ENCODE measurements at places on chromosomes 1 and 21. TPM values are rescaled to one million over a fixed set of nuclear protein-coding genes. Genes with fewer than 3 reads are reported as not detected.
A peak's percentile ranks its signal among the peaks of the same experiment; 100 is the strongest.

- DNase-seq = no peak
Measured at GRCh38 chr1:217539510-217539909, 91.4 kb downstream of the GPATCH2 start.

DNA sequence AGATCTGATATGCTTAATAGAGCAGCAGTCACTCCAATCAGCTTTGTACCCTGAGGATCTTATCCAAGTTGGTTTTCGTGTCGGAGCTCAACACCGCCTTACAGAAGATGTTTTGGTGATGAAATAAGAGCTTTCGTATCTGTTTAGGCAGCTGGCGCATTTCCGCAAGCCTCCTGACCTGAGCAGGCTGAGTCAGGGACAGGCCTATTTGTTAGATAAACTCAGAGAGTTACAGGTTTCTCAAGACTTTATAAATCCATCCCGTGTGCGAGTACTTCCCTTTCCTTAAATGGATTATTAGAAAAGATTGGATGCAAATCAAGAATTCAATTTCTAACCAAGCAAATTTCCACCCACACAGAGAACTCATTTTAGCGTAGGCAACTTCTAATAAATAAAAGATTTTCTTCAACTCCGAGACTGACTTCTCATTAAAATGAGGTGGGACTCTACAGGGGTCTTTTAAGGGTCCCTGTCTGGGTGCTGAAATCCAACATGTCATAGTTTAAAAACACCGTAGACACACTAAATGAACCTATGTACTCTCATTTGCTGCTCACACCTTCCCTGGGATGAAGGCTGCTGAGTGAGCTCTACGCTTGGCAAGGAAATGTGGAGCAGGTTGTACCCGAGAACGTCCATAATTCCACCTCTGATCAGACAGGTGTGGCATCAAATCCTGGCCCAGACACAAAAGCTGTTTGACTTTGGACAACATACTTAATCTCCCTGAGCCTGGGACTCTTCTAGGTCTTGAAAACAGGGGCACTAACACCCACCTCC is 106.9 kb upstream of the F3 start:
- DNase-seq = peak; percentile 72

DNA sequence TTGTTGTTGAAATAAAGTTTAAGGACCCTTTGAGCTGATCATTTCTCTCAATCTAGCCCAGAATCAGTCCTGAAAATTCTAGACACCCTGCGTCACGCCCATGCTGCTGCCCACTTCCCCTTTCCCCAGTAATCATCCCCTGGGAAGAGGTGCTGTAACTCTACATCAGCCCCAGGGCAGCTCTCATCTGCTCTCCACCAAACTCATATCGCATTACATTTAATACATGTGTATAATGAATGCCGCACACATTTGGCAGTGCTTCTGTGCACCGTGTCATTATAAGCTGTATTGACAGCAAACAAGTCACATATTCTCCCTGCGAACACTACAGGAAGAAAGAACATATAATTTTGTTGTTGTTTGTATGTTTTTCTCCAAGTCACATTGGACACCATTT is 539.7 kb upstream of the DAB1 start:
- DNase-seq = no peak

DNA sequence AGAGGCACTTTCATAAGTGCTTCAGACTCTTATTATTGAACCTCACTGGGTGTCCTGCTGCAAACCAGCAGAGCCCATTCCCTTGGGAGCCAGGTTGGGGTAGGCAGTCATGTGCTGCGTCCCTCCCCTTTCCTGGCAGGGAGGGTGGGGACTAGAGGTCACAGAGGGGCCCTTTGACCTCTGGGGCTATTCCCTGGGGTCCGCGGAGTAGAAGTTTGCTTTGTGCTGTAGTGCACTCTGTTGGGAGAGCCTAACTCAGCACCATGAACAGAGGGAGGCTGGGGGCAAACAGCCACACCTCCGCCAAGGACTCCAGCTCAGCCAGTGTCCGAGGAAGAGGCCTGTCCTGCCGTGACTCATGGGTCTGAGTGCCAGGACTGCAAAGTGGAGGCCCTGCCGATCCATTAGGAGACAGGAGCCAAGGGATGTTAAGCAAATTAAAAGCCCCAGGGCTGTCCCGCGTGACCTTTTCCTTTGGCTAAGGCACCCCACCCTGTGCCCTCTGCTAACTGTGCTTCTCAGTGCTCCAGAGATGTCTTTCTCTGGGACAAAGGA is 3.0 kb upstream of the IGSF21 start:
- DNase-seq = no peak

- DNase-seq = no peak
Measured at GRCh38 chr1:179297105-179297378, 3.4 kb downstream of the SOAT1 start.

DNA sequence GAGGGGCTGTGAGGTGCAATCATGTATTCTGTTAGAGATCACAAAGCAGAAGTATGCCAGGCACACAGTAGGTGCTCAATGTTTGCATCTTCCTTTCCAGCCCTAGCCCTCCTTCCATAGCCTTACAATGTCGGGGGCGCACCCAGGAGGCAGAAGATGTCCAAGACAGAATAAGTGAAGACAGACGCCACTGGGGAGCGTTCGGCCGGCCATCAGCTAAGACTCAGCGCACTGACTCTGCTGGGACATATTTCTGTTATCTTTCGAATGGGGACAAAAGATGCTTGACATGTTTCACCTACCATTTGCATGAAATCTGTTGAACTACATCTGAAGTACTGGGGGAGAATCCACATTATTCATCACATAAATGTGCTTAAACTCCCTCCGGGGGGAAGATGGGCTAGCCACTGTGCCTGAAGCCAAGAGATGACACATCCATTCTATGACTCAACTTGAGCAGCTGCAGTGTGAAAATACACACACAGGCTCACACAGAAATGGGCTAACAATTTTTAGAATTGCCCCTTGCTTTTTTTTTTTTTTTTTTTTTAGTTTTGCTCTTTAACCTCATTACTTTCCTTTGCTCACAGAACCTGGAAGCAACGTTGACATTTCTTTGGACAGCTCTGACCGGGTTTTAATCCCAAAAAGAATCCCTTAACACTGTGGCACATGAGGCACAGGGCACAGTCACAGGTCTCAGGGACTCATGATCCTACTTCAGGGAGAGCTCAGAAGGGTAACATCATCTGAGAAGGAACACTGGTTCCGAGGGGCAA is 7.9 kb downstream of the TIAM1 start:
- DNase-seq = no peak

- no peak for DNase-seq
Measured at GRCh38 chr1:7077136-7077535, 291.9 kb downstream of the CAMTA1 start.

GRCh38 chr1:95040032-95040525 is 32.7 kb downstream of the ALG14 start:
- no peak for DNase-seq

DNA sequence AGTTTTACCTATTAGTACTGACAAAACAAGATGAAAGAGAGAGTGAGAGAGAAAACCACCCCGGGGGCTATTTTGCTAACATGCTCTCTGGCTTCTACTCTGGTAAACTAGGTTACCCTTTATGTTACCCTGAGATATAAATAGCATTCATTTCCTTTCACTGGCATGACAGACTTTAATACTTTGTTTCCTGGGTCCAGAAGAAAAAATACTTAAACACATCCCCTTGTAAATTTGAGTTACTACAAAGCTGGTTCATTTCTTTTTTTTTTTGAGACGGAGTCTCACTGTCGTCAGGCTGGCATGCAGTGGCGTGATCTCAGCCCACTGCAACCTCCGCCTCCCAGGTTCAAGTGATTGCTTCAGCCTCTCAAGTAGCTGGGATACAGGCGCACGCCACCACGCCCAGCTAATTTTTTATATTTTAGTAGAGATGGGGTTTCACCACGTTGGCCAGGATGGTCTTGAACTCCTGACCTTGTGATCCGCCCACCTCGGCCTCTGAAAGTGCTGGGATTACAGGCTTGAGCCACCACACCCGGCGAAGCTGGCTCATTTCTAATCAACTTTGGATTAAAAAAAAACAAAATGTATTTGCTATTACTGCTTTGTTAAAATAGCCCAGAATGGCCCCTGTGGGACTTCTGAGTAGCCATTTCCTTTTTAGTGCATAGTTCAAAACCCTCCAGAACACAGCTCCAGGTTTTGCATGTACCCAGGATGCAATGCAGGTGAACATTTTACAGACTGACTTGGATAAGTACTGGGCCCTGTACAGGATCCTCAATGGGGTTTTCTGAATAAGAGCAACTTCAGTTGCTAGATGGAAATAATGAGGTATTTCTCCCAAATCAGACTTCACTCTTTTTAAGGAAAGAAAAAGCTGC is 20.6 kb downstream of the INPP5B start:
- DNase-seq = no peak

DNA sequence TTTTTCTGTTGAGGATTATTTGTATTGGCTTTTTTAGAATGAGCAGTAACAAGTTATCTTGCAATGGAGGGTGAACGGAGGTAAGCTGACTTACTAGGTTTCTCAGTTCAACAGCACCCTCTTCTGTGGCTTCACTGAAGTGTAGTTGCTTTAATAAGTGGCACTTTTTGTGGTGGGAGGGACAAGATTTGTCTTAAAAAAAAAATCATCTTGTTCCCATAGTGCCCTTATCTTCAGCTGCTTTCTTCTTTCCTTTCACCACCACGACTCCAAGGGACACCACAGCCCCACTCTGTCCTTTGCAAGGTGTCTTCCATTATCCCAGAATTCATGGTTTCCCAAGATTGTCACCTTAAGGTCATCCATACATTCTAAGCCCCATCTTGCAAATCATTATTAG is 92.9 kb downstream of the PIGK start:
- peak; percentile 23 for DNase-seq

- no peak for DNase-seq
Measured at GRCh38 chr1:79568411-79568810, 561.9 kb upstream of the ADGRL4 start.

- DNase-seq = no peak
Measured at GRCh38 chr1:50724626-50725286, 235.3 kb downstream of the FAF1 start.

DNA sequence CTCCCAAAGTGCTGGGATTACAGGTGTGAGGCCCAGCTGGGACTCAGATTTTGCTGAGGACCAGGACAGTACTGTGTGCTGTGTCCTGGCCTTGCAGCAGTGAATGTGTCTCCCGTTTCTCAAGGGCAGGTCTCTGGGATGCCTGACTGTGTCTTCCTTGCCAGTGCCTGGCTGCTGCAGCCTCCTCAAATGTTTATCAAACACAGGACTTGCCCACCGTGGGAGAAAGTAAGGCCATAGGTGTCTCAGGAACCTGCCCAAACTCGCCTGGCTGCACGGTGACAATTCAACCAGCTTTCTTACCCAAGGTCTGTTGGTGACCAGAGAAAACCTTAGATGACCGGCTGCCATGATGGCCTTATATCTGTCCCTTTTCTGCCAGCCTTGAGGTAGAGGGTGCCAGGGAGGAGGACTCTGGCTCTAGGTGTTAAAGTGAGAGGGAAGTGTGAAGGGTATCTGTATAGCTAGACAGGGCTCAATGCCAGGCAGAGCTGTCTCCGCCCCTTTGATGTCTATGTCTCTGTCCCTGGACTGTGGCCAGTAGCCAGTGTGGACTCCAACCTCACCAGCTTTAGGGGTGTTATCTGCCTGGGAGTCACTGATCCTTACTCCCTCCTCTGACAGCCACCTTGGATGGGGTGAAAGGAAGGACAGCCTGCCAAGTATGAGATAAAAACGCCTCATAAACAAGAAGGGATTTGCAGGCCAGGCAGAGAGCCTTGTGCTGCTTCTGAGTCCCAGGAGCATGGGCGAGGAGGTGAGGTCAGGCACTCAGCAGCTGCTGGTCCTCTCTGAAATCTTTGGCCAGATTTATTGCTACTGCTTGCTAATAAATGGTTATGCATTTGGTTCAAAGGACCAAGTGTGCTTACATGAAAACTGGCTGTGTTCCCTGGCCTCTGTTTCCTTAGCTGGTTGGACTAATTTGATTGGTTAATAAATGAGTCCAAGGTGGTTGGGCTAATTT is 22.3 kb downstream of the IL6R start:
- no peak for DNase-seq

DNA sequence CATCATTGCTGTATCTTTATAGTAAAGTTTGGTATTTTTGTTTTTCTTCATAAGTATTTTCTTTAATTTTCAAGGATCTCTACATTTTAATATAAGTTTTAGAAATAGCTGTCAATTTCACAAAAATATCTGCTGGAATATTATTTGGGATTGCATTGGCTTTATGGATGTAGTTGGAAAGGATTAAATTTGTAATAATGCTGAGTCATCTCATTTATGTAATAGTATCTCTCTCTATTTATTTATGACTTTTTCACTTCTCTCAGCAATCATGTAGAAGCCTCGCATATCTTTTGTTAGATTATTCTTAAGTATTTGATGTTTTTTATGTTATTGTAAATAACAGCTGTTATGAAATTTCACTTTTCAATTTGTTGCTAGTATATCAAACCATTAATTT is 223.1 kb upstream of the POGK start:
- no peak for DNase-seq

DNA sequence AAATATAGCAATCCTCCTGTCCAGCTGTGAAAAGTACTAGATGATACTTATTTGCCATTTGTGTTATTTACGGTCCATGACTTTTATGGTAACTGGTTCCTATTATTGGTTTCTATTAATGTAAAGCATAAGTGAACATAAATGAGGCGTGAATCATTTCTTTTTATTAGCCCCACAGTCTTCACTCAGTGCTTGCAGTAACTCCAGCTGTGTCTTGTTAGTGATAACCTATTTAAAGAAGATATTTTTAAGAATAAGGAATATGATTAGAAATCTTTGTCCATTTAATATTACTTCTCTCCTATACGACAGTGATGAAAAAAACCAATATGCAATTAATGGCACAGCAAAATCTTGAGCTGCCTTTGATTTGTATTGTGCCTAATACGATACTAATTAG is 149.9 kb downstream of the SPATA17 start:
- no peak for DNase-seq

DNA sequence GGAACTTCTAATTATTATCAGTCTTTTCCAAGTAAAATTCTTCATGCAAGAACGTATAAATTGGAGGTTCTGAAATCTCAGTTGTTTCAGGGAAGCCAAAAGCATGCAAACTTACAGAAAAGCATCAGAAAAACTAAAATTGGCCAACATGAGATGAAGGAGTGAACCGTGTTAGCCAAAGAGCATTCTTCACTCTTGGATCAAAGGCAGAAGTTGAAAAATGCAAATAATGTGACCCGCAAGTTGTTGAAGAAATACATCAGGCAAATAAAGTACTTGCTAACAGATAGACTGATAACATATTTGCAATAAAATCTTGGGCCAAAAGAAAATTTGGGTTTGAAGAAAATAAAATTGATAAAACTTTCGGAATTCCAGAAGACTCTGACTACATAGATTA is 29.6 kb downstream of the DIPK1A start:
- DNase-seq = no peak

- no peak for DNase-seq
Measured at GRCh38 chr21:25175938-25176337, 431.3 kb downstream of the MRPL39 start.

Gene C1orf226
- 3.7 TPM for total RNA-seq

Gene SRSF11
- 81.9 TPM for total RNA-seq

Gene KCNK1
- total RNA-seq = 6.3 TPM

Gene ILF2
- total RNA-seq = 250 TPM

Gene LAMC1
- 172 TPM for total RNA-seq

Gene RGS8
- not detected for total RNA-seq

Gene IFNLR1
- 8.6 TPM for total RNA-seq

Gene LMX1A
- total RNA-seq = not detected

Gene PERM1
- 0.34 TPM for total RNA-seq

Gene LENEP
- not detected for total RNA-seq

Gene ELF3
- 153 TPM for total RNA-seq

Gene SPOCD1
- 29.4 TPM for total RNA-seq

Gene MMP23B
- 4.9 TPM for total RNA-seq

Gene ZNF362
- 26.0 TPM for total RNA-seq
